HS-5 (cell line): ENCODE measurements at places on chromosomes 1 and 21.

DNA sequence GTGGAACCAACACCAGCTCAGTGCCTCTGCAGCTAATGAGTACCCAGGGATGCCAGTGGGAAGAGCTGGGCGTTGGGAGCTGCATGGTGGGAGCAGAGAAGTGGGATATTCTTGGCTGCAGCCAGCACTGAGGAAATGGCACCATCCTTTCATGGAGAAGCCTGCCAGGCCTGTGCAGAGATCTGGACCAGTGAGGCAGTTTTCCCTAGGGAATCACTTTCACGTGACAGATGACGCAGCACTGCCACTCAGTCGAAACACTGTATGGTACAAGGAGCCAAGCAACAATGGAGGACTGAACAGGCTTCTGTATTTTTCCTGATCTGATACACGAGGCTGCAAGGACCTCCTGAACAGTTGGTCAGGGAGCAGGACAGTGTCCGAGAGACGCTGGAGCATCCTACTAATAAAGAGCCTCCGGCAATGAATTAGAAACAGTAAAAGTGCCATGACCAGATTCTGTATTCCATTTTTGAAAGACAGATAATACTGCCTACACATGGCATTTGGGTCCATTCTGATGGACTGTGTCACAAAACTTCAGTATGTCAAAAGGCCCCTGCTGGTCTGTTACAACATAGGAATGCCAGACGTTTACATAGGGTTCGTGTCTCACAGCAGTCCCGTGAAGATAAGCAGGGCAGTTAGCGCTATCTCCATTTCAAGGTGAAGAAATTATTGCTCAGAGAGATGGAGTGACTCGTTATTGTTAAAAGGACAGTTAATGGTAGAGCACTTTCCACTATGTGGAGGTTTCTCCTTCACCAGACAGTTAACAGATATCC, 44.0 kb upstream of the LMO4 start:
- no peak for DNase-seq

DNA sequence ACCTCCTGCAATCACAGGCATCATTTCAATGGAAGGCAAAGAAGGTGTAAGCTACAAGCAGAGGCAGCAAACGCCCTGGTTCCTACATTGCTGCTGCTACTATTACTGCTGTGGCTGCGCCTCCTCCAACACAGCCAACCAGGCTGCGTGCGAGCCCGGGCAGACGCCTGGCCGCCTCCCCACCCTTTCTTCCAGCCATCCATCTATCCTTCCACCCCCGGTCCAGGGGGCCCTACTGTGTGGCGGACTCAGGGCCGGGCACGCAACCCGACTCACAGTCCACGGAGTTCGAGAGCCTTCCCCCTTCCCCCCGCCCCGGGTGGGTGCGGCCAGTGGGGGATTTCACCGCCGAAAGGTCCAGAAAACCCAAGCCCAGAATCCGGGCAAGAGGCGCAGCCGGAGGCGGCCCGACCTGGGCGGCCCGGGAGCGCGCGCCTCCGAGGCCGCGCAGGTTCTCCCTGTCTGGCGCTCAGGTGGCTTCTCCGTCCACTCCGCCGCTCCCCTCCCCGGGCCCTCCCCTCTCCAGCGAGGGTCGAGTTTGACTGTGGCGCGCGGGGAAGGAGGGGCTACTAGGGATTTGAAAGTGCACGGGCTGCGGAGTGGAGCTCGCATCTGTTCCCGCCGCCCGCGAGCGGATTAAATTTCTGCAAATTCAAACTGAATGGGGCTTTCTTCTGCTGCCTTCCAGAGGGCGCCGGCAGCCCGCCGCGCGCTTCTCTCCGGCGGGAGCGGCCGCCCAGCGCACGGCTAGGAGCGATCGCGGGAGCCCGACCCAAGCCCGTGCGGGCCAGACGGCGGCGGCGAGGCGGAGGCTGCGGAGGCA, at the start of gene HUNK:
HUNK (plus strand) TSS at position 569 of the 823 bp plus-strand sequence. CDS start 655 bp downstream, outside the sequence.
- no peak for DNase-seq

DNA sequence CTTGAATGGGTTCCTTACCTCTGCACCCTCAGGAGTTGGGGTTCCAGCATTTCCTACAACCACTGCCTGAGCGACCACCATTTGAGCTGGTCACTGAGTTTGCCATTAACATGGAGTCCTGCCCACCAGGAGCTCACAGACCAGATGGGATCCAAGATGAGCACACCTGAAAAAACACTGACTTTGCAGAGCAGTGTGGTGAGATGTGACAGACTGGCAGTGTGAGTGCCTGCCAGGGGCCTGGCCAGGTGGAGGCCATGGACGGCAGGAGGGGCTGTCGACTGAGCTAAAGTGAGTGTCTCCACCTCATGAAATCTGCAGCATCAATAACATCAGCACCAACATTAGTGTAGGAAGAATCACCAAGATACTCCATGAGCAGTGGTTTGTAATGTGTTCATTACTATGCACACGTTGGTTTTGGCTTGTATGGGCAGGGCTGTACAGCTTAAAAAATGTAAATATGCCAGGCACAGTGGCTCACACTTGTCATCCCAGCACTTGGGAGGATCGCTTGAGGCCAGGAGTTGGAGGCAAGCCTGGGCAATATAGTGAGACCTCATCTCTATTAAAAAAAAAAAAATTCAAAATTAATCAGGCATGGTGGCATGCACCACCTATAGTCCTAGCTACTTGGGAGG, 12.2 kb upstream of the MIXL1 start:
- no peak for DNase-seq

DNA sequence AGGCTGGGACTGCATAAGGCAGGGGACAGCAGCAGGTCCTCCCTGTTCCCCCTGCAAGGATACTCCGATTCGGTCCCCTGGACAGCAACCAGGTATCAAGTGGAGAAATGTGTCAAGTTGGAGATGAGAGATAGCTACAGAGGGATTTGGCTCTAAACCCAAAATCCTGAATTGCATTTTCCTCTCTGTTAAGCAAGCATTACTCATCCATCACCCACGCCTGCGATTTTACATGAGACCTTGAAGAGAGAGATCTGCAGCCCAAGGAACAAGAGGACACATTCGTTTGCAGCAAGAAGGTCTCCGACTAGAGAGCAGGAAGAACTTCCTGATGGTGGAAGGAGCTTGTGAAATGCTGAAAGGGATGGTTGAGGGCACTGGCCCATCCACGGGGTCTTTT, 21.9 kb downstream of the SYT2 start:
- DNase-seq, result no peak

- DNase-seq, result no peak
Measured at GRCh38 chr1:43048601-43049011, 89.9 kb upstream of the SLC2A1 start.

GRCh38 chr1:20321573-20321972, 30.9 kb downstream of the VWA5B1 start:
- DNase-seq, result no peak

GRCh38 chr21:36509973-36510664, 30.2 kb upstream of the CLDN14 start:
- no peak for DNase-seq

DNA sequence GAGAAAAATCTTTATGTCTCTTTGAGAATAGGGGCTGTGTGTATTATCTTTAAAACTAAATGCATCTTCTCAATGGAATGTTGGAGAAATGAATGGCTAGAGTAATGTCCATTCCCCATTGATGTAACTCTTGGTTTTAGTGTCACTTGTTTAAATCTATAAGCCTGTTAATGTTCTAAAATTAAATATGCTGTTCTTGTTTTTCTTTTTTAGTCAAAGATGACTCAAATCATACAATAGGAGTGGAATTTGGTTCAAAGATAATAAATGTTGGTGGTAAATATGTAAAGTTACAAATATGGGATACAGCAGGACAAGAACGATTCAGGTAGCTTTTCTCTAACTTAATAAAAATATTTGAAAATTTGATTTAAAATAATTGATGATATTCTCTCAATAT, 17.6 kb downstream of the RAB4A start:
- no peak for DNase-seq

DNA sequence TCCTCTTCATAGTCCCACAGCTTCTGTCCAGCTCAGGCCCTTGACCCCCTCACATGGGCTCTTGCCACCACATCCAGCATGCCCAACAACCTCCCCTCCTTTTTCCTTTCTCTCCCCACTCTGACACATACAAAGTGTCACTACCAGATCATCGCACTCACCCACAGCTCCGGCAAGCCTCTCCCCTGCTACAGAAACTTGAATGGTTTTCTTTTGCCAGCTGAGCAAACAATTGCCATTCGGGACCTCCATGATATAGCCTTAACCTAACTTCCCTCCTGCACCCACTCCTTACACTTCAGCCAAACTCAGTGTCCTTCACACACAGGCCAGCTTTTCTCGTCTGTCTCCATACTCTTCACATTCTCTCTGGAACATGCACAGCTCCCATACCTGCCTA, 43.3 kb downstream of the MAB21L3 start:
- no peak for DNase-seq

DNA sequence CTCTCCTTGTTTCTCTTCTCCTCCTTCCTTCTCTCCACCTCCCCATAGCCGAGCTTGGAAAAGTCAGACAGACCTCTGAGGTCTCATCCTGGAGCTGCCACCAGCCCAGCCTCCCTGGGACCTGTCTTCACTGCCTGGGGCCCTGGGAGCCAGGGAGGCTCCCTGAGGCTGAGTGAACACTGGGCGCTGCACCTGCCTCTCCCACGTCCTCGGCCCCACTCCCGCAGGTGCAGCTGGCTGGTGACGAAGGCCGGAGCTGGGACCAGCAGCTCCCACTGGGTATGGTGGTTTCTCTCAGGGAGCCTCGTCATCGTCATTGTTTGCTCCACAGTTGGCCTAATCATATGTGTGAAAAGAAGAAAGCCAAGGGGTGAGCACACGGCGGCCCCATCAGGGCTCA, 5.3 kb downstream of the TNFRSF14 start:
- no peak for DNase-seq

GRCh38 chr1:184747089-184747955, 7.3 kb downstream of the EDEM3 start:
- DNase-seq, result no peak

- no peak for DNase-seq
Measured at GRCh38 chr1:203039609-203040512, 13.6 kb downstream of the PPFIA4 start.

DNA sequence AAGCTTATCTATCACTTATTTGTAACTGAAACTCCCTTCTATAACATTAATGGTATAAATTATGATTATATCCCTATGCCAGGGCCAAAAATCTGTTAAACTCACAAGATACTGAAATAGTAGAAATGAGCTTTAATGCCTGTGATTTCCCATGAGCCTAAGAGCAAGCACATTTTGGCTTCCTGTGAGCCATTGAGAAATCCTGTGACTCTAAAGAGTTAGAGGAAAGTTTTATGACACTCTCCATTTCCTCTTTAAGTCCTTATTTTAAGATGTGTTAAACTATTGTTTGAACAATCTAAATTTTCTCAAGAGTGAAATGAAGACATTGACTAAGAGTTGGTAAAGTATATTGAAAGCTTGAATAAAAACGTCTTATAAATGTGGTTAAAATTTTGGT, 45.6 kb downstream of the SUCO start:
- no peak for DNase-seq

DNA sequence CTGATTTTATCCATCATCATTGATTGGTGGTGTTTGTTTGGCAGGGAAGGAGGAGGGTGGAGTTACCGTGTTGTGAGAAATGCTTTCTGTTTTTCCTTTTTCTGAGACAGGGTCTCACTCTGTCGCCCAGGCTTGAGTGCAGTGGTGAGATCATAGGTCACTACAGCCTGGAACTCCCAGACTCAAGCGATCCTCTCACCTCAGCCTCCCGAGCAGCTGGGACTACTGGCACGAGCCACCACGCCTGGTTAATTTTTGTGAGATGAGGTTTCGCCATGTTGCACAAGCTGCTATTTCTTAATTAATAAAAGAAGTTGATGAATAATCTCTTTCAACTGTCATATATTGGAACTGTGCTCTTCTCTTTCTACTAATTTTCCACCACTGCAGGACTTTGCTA, 44.3 kb downstream of the HUNK start:
- no peak for DNase-seq

GRCh38 chr1:181141431-181141910, 53.0 kb downstream of the IER5 start:
- DNase-seq, result peak; percentile 58

GRCh38 chr1:243628476-243628907, 221.6 kb downstream of the AKT3 start:
- DNase-seq, result no peak

DNA sequence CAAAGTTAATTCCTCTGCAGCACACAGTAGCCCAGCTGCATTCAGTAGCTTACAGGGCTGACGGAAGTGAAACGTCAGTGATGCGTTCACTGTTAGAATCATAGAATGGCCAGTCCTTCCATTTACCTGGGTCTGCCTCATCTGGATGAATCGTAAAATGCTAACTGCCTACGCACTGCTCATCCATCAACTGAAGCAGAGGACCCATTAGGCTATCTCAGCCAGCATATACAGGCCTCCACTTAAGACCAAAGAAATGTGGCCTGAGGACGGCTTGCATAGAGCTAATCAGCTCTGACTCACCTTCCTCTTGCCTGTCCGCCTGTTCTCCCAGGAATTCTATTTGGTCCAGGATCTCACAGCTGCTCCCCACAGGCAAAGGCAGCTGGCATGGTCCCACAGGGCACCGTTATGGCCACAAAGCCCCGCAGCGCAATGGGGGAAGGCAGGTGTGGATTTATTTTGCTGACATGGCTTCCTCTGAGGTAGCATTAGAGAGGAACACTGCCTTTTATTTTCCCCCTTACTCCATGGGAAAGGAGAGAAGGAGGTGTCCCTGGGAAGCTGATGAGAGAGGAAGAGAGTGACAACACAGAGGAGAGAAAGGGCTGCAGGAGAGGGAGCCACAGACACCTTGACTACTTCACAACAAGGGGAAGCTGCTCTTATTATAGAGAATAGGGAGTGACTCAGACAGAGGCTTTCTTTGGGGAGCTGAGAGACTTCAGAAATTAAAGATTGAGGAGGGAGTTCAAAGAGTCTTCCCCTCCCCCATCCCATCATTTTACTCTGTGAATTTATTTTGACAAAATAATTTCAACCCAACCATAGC, 177.6 kb downstream of the HHIPL2 start:
- DNase-seq, result peak; percentile 61

DNA sequence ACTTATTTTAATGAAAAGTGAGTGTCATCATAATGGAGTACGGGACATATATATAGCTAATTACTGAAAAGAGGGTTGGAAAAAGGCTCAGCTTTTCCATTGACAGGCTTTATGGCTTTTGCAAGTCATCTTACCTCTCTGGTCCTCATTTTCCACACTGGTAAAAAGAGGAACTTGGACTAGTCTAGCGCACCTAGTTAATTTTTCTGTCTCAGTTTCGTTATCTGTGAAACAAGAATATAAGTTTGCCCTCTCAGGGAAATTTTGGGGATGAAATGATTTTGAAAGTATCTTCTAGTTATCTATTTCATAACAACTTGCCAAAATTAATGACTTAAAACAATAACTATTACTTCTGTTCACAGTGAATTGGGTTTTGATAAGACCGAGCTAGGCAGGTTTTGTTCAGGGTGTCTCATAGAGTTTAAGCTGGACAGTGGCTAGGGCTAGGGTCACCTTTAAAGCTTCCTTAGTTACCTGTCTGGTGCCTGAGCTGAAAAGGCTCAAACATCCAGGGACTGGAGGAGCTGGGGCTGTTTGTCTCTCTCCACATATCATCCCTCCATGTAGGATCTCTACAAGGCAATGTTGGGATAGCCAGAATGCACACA, 91.7 kb downstream of the TYW3 start:
- DNase-seq, result no peak

GRCh38 chr1:197106869-197107268, 39.6 kb downstream of the ASPM start:
- no peak for DNase-seq
